NCI-H1092 (cell line): ENCODE measurements at places on chromosomes 5 and 9.

GRCh38 chr9:42388146-42388690 is 204.8 kb downstream of the SPATA31A6 start:
- no peak for DNase-seq

GRCh38 chr9:109411798-109412352 is 86.2 kb downstream of the PTPN3 start:
- no peak for DNase-seq

DNA sequence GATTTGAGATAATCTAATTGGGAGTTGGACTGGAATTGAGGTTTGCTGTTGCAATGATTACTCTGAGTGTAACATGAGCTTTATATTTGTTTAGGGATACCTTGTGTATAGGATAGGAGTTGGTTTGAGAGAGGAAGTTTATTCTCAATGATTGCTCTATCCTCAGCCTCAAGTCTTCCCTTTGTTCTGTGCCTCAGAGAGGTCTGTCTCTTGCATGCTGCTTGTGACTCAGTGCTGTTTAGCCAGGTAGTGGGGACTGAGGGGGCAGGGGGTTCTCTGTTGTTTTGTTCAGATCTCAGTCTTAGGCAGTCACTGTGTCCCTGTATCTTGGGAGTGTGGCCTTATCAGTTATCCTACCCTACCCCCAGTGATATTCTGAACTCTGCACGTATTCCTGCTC is 192.1 kb downstream of the SPATA31D1 start:
- DNase-seq = no peak

DNA sequence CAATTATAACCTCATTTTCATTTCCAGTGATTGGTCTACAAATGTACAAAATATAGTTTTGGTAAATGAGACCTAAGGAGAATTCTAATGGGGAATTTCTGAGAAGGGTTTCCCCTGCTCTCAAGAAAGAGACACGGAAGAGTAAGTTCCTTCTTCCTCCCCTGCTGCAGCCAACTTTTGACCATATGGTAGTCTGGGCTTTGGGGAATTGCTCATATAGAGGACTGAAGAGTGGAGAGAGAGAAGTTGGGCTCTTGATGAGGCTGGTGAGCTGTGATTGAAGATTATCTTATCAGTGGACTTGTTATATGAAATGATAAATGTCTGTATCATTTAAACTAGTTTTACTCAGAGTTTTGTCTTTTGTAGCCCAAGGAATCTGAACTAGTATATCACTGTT is 4.3 kb upstream of the LNPEP start:
- no peak for DNase-seq

DNA sequence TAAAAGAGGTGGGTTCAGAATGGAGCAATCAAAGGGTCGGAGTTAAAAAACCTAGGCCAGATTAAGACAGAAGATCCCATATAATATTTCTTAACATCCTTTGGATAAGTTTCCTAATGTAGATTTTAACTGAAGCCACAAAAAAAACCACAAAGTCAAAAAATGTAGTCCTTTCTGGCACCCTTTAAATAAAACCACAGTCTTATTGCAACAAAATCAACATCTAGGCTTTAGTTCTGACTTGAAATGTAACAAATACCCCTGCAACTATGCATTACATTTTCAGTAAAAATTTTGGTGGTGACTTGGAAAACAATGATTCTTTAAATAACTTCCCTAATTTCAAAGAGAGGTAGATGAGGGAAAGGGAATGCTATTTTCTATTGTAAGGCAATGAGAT is 109.2 kb downstream of the PSAT1 start:
- DNase-seq = no peak

GRCh38 chr9:127980060-127980705 is 606 bp downstream of the EEIG1 start:
- DNase-seq = no peak

DNA sequence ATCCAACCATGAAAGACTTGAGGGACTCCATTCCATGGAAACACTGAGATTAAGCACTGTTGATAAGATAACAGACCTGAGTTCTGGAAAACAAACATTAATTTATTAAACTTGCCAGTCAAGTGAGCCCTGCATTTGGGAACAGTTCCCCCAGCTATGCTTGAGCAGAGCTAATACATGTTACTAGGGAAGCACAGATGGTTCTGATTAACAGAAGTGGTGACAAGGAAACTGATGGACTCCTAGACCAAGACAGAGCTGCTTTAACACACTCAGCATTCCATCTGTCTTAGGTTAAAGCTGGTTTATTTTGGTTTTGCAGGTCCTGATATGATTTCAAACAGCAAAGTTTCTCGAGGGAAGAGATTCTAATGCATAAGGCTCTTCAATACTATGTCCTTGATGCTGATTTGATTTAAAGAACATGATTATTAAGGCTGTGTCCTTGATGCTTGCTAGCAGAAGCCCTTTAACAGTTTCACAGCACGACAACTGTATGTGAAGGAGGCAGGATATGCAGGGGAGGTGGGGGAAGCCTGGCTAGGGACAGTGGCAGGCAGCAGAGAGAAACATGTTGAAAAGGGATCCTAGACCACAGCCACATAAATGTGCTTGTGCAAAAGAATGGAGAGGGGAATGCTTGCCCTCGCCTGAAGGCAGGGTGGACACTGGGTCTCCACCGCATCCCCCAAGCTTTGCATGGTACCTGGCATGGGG is 66.2 kb downstream of the ACTBL2 start:
- no peak for DNase-seq

DNA sequence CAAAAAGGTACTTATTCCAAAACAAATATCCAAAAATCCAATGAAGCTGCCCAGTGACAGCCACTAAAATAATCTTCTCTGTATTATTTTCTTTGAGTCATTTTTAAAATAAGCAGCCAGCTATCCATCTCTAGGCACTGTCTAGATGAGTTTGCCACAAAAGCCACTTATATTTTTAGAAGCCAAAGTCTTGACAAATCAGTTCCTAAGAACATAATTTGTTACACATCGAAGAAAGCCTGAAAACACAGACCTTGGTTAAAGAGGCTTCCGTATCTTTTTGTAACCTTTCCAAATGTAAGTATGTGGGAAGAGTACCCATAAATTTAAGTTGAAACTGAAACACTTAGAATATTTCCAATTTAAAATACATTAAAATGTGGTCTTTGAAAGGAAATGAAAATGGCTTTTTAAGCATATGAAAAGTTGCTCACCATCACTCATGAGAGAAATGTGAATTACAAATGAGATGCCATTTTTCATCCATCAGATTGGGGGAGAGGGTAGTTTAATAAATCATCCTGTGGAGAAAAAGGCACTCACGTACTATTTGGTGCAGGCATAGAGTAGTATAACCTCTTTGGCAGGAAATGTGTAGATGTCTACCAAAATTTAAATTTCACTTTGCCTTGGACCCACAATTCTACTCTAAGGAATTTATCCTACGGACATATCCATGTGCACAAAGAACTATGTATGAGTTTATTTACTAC is 180.4 kb downstream of the MLLT3 start:
- no peak for DNase-seq

- DNase-seq = no peak
Measured at GRCh38 chr5:139584137-139584536, 23.0 kb downstream of the UBE2D2 start.

DNA sequence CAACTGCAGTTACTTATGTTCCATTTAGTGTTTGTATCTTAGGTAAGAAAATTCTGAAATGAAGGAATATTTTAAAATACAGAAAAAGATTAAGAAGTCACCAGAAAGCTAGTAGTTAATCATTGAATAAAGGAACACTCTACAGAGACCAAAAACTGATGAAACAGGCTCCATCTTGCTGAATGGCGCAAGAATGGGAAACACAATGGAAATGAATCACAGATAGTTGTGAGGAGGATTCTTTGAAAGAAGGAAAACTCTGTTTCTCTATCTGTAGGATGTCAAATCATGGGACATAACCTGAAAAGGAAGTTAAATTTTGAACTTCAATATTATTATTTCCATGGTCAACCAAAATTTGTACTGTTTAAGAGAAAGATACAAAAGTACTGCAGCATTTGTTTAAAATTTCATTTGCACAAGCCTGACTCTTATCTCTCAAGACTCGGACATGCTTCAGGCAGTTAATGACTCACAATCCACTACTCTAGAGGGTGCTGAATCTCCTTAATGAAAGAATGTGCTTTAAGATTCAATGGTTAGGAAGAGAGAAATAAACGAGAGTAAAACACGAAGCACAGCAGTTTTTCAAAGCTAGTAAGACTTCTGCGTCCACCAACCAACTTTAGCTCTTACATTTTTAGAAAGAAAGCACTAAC is 1064.4 kb upstream of the DMAC1 start:
- no peak for DNase-seq

DNA sequence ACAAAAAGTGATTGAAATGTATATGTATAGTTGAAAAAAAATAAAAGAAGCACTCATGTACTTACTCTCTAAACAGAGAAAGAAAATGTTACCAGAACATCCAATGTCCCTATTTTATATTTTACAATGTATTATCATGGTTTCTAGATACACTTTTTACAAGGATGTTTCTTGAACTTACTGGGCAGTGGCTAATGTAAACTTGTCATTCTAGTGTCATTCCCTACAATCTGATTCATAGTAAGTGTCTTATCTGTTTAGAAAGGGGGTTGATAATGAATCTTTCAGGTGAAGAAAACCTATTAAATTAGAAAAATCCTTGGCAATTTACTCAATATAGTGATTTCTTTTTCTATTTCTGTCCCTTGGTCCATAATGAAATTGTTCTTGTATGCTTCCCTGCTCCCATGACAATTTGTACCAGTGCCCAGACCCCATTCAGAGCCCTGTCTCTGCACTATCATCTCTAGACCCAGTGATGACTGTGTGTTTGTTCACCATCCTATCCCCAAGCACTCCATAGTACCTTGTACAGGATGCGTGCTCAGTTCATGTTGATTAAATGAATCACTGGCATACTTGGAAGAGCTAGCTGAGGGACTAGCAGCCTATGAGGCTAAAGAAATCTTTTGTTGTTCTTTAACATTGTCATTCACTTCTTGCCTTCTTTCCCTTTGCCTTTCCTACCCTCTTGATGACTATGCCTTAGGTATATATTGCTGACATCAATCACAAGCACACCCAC is 101.2 kb downstream of the HMHB1 start:
- DNase-seq = no peak

DNA sequence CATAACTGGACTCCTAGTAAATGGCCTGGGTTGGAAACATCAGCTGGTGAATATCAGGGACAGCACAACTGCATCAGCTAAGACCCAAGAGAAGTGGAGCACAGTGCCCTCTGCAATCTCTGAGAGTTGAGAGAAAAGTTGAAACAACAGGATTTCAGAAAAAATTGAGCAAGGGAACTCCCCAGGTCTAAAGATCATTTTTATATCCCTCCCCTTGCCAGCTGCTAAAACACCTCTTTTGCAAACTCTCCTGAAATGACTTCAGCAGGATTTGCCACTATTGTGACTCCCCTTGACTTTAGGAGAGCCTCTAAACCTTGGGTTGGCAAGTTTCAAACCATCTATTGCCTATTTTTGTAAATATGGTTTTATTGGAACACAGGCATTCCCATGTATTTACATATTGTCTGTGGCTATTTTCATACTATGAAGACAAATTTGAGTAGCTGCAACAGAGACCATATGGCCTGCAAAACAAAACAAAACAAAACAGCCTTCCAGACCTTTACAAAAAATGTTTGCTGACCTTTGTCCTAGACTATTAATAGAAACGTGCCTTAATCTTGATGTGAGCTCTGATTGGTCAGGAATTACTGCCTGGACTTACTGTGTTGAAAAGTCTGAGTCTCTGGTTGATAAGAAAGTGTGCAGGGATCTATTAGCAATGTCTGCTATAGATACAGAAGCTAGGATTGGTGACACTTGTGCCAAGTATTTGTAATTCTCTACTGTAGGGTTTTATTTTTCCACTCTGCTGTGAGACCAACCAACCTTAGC is 37.7 kb upstream of the PLPPR1 start:
- DNase-seq = no peak

DNA sequence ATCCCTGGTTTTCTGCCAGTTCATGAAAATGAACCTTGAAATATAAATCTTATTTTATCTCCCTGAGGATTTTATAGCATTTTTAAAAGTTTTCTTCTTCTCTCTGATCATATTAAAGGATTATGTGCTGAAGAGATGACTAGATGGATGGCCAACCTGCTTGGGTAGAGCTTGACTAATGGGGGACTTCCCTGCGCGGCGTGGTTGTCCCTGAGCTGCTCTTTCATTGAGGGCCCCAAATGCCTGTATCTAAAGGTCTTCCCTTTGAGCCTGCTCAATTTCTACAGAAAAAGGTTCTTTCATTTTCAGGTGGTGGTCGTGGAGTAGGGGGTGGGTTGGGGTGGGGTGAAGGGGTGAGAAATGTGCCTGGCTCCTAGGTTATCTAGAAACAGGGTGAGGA is 20.5 kb upstream of the CDKN2AIPNL start:
- DNase-seq = no peak

DNA sequence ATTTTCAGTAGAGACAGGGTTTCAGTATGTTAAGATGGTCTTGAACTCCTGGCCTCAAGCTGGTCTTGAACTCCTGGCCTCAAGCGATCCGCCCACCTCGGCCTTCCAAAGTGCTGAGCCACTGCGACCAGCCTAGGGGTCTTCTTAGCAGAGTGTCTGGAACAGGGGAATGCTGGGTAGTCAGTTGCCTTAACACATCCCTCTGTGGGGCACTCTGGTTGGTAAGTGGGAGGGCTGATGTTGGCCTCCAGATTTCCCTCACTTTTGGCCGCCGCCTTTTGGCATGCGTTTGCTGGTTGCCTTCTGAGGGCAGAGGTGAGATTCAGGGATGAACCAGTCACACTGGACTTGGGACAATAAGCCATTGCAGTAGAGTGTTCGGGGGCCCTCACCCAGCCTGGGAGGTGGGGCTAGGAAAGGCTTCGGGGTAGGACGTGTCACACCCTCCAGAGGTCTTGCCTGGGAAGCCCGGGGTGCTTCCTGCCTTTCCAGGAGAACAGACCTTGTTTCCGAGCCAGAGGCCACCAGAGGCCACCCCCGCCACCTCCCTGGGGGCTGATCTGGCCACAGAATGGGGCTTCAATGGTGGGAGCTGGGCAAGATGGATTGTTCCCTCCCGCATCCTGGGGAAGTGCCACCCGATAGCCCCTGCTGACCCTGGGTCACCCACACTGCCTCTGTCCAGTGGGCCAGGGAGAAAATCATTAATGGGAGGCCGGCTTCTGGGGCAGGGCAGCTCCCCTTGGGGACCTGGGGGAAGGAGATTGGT is 13.3 kb downstream of the FGF18 start:
- no peak for DNase-seq

DNA sequence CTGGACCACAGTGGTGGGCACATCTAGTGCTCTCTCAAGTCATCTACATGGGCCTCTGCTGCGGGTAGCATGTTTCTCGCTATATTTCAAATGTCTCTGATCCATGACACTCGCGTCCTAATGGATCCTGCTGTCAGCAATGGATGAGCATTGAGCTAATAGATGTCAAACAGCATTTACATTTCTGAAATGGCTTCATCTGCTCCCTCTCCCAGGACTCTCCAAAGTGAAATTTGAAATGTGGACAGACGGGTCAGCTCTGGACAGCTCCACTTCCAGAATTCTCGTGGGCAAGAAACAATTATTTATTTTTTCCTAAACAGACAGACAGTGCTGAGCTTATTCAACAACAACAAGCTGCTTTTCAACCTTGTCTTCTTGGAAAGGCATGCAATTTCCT is 58.1 kb downstream of the FSTL4 start:
- no peak for DNase-seq

- no peak for DNase-seq
Measured at GRCh38 chr9:133167096-133167730, 3.5 kb upstream of the GBGT1 start.

GRCh38 chr5:106964132-106964531 is 706.6 kb downstream of the EFNA5 start:
- DNase-seq = no peak
